ENCODE measurements at places on chromosomes 12 and 14. TPM values are rescaled to one million over a fixed set of nuclear protein-coding genes. Genes with fewer than 3 reads are reported as not detected.

RHEBL1 gene
- 3.6 TPM for total RNA-seq

MANSC4 gene
- total RNA-seq: not detected

TAS2R8 gene
- total RNA-seq: not detected

GRCh38 chr12:57151741-57152630 lies 4.6 kb upstream of the LRP1-AS start:
- DNase-seq: no peak

DNA sequence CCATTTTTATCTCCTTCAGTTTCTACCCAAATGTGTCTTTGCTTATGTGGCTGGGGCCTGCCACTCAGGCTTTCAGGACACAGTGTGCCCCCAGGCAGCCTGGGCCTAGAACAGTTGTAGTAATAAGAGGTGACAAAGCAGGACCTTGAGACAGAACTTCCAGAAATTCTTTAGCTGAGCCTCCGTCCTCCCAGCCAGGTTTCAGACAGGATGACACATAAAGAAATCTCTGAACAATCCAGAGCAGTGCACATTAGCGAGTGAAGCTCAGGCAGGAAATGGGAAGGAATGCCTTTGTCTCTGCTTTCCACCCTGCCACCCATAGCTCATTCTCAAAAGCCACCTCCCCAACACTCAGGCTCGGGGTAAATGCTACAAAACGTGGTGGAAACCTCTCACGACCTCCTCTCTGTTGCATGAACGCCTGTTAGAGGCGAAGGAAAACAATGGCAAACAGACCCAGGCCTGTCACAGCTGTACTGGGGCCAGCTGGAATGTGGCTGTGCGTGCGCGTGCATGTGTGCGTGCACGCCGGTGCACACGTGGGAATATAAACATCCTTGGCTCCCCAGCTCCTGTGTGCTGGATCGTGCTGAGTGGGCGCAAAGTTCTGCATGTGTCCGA lies 286.7 kb downstream of the ZFP36L1 start:
- no peak for DNase-seq

DNA sequence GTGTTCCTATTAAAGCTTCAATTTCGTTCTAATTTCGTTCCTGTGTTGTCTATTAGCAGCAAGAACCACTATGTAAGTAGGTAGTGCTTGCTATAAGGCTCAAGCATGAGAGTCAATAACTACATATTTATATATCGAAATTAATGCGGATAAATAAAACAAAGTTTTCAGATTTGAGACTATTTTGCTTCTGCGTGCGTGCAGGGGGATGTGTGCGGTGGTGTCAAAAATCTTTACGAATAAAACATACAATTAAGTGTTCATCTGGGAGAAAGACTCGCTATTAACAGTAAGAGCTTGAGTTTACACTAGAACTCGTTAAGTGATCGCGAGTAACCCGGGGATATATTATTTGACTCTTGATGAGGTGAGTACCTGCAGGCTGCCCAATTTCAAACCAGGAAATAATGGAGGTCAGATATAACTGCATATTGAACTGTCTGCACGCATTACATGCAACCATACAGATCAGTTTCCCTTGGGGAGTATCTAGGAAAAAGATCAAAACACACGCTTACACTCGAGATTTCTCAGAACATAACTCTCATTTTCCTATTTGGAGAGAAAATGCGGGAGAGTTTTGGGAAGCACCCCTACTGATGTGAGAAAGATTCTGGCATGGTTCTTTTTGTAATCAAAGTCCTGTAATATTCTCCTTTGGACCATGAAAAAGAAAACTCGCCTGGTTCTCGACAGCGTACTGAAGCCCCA lies 813 bp downstream of the TWF1 start:
- DNase-seq: no peak

DNA sequence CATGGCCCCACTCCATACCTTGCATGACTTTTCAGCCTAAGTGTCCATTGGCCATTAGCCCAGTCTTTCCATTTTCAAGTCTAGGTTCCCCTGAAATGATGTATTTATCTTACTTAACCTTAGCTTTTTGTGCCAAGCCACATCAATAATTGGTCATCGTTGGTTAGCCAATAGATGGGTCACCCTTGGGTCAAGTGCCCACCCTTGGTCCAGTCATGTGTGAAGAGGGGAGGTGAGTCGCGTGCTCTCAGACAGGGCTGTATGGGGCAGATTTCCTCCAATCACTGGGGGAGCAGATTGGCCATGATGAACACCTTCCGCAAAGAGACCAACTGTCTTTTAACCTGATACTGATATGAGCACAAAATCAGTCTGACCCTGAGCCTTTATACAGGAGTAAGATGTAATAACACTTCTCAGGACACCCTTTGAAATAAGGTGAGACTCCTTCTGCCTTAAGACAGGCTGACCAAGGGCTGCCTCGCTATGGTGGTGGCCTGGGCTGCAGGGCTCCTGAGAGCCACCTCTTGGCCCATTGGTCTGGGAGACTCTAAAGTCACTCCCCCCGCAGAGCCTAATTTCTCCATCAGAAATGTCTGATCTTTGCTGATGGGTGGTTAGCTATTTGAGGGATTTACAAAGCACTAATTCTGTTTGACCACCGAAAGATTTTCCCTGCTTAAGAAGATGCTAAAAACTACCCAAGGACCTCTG lies 143.2 kb downstream of the ZFP36L1 start:
- DNase-seq: no peak

GRCh38 chr12:59895166-59895775 lies 299.4 kb downstream of the SLC16A7 start:
- DNase-seq: no peak

DNA sequence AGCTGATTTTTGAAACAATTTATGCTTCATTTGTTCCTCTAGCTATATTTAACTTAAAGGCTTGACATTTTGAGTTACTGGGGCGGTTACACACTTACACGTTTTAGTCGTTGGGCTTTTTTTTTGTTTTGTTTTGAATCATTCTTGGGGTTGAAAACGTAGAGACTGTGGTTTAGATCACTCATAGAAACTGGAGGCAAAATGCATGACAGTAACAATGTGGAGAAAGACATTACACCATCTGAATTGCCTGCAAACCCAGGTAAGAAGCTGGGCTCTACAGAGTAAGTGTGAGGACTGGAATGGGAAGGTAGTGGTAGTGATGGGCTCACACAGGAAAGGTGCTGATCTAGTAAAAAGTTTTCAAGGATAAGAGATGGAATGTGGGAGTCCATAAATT lies at the start of gene CLEC2D:
Gene CLEC2D (plus strand): TSS at position 180 of the 400 bp plus-strand sequence. CDS start 22 bp downstream, at position 202.
- DNase-seq: no peak

DNA sequence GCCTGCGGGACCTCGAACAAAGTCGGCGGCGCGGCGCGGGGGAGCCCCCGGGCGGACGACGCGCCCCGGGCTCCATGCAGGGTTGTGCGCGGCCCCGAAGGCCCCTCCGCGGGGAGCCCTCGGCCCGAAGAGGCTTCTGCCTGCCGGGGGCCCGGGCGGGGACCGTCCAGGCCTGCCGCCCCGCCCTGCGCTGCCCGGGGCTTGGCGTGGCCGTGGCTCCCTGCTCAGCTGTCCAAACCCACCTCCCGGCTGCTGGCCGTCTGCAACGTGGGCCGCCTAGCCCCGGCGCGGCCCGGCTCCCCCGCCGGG lies 670 bp downstream of the DYRK2 start:
- DNase-seq: no peak
